ENCODE measurements at places on chromosomes 1 and 21. TPM values are rescaled to one million over a fixed set of nuclear protein-coding genes. Genes with fewer than 3 reads are reported as not detected.

GRCh38 chr21:38041493-38041892 lies 125.2 kb upstream of the KCNJ6 start:
- no peak for DNase-seq

Gene MNDA
- not detected for polyA plus RNA-seq

DNA sequence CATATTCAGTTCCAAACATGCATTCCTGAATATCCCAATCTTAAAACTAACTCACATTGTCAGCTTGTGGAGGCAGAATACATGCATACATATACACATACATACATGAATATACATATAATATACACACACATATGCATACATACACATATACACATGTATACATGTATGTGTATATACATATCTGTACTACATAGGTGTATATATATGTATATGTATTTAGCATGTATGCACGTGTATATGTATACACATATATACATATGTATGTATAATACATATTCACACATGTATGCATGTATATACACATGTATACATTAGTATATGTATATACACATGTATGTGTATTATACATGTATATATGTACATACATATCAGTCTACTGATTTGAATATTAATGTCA lies 1.2 kb upstream of the ZNF691 start:
- no peak for DNase-seq

GRCh38 chr1:147243841-147244240 lies 1.4 kb downstream of the CHD1L start:
- no peak for DNase-seq

Measured in SK-N-SH (cell line).